ENCODE measurements at places on chromosomes 7 and 10.
A peak's percentile ranks its signal among the peaks of the same experiment; 100 is the strongest.

- no peak for DNase-seq
Observed at GRCh38 chr7:10908600-10908999, 65.1 kb upstream of the PHF14 start.

- DNase-seq: no peak
Observed at GRCh38 chr10:5892007-5892406, 2.0 kb downstream of the FBH1 start.

DNA sequence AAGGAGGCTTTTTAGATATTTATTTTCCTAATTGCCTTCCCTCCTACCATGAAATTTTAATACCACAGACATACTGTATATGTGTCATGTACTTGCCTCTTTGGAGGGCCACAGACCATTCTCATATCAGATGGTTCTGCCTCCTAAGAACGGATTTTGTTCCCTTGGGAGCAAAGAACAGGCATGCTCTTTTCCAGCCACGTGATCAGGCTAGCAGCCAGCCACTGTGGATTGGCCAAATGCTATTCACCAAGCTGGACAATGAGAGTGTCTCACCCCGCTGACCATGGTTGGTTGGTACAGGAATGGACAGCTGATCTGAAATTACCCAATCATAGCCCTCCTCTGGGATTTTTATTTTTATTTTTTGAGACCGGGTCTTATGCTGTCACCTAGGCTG is 21.5 kb upstream of the CRHR2 start:
- no peak for DNase-seq

DNA sequence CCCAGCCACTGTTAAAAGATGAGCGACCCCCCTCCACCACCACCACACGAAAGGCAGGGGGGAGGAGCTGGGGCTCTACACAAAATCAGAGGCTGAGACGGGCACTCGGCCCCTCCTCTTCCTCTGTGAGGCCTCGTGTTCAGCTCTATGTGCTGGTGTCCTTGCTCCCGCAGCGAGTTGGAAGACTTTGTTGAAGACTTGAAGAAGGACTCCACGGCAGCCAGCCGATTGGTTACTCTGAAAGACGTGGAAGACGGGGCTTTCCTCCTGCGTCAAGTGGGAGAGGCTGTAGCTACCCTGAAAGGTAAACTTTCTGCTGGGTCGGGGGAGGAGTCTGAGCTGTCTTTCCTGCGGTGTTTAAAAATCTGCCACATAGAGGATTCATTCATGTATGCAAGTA is 203.7 kb downstream of the ARHGAP21 start:
- DNase-seq: no peak

DNA sequence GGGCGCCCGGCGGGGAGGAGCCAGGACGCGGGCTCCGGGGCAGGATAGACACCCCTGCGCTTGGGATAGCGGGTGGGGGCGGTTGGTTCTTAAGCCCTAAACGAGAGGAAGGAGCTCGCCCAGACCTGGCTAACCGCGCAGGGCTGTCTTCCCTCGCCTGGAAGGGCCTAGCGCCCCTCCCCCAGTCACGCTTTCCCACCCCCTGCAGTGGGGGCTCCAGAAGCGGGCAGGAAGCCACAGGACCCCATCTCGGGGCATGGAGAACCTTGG is 6.5 kb downstream of the SHH start:
- DNase-seq: no peak

DNA sequence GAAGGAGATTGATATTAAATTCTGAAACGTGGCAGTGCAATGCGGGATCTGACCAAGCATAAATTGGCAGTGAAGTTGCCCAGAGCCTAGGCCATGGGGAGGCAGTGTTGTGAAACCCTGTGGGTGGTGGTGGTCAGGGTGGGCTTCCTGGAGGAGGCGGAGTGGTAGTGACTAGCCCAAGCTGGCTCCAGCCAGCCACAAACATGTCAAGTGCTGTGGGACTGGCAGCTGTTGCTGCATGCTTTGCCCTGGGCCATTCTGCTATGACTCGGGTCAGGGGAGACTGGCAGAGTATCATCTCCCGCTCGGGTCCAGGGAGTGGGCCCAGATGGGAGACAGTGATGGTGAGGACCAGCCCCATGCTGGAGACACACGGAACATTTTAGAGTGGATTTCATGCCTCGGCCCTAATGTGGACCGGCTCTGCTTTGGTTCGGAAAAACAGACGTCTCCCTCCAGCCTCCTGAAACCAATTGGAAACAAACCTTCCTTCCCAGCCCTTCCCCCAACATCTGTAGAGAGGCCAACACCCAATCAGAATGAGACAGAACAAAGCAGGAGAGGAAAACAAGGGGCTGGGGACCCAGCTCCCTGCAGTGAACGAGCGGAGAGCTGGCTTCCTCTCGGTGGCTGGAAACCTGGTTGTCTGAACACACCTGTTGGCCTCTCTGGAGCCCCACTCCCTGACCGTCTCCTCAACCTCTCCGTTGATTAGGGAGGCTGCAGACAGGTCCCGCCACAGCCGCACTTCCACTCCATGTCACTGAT is 58.2 kb downstream of the TMEM270 start:
- DNase-seq: no peak

DNA sequence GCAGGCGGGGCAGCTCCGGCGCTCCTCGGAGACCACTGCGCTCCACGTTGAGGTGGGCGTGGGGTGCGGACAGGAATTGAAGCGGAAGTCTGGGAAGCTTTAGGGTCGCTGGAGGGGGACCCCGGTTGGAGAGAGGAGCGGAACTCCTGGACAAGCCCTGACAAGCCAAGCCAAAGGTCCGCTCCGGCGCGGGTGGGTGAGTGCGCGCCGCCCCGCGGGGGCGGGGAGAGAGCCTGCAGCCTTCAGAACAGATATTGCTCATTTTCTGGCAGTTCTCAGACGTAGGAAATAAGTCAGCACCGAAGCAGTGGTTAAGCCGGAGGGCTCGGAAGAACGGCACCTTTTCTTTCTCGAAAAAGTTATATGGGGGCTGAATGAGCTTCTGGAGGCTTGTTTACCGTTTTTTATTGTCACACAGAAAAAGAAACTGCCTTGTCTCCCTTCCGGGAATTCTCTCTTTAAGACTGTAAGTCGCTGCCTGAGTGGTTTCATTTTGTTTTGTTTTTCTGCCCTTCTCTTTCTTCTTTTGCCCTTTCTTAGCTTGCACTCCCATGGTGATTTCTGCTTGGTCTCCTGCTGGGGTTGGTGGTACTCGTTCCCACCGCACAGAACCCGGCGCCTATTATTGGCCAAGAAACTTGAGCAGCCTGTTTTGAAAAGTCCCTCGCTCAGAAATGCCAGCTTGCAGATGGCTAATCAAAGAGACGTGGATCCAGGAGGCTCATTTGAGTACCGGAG is 732 bp downstream of the FAS start:
- DNase-seq: peak; percentile 51

GRCh38 chr10:23156447-23157150 is 35.5 kb upstream of the PTF1A start:
- DNase-seq: no peak

DNA sequence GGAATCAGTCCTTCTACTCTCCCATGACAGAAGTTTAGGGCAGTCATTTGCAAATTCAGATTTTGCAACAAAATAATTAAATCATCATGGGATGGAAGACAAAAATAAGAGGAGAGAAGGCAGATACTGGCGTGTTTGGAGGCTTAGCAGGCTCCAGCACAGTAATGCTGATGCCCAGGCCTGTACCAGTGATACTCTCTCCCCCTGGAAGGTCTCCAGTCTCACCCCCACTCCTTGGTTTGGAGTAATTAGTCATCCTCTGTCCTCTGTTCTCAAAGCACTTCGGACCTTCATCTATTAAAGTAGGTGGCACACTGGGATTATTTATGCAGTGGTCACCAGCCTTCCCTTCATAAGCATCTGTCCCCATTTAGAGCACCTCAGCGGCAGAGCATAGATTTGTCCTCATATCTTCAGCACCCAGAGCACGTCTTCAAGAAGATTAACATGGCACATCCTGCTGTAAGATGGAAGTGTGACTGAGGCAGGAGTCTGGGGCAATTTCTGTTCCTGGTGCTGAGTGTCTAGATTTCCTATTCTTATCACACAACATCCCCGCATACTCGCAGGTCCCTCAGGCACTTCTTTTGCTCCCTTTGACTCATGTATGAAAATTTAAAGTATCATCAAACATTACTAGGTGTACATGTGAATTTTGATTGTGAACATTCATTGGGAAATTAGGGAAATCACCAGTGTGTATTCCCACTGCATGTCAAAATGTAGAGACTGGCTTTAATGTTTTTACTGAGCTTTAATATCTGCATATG is 31.3 kb upstream of the TRIL start:
- DNase-seq: no peak

- peak; percentile 95 for DNase-seq
Observed at GRCh38 chr7:596819-597182, 77.2 kb upstream of the PDGFA start.

GRCh38 chr7:156162451-156162850 is 350.2 kb upstream of the SHH start:
- DNase-seq: no peak

DNA sequence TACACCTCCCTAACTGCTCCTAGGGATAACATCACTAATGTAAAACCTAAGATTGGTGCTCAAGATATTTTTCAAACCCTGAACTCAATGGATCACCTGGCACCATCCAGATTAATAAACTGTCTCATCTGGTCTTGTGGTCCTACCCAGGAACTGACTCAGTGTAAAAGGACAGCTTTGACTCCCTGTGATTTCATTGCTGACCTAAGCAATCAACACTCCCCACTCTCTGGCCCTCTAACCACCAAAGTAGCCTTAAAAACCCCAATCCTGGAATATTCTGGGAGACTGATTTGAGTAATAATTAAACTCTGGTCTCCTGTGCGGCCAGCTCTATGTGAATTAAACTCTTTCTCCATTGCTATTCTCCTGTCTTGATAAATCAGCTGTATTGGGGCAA is 6.2 kb upstream of the USP54 start:
- DNase-seq: no peak

- DNase-seq: no peak
Observed at GRCh38 chr7:54989453-54990225, 29.2 kb upstream of the EGFR start.

- DNase-seq: no peak
Observed at GRCh38 chr7:91182819-91183764, 81.1 kb upstream of the FZD1 start.

GRCh38 chr7:126119981-126120380 is 1132.8 kb downstream of the GRM8 start:
- DNase-seq: no peak

DNA sequence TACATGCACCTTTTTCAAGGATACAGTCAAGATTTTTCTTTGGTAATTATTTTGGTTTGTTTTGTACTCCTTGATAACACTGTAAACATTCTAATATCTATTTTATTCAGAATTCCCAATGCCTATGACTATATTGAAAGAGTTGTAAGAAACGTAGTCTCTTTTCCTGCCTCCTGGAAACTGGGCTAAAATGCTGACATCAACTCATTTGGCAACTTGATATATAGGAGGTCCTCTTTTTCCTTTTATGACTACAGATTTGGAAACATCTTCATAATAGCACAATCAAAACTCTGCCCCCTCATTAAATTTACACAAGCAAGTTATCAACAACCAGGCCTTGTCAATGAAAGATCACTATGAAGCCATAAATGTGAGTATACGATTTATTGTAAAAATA is 422.3 kb upstream of the PCDH15 start:
- no peak for DNase-seq

DNA sequence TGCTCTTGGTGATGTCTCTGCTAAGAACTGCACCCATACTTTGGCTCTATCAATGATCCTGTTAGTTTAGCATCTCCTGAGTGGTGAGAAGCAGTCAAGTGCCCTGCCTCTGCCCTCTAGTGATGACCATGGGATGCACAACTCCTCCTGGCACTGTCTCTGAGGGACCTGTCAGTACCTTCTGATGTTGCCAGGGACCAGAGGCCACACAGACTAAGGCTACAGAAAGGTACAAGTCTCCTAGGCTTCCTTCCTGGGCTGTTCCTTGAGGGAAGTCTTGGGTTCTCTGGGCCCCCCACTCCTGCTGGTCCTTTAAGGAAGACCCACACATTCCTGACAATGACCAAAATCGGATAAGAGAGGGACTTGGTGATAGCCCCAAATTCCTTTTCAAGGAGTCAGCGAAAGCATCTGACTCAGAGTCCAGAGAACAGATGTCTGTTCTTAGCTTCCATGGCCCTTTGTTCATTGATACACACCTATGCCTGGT is 15.3 kb downstream of the NKX2-3 start:
- no peak for DNase-seq

GRCh38 chr7:28618383-28618782 is 206.1 kb downstream of the CREB5 start:
- no peak for DNase-seq

- DNase-seq: no peak
Observed at GRCh38 chr10:6780008-6780677, 200.1 kb upstream of the PRKCQ start.

DNA sequence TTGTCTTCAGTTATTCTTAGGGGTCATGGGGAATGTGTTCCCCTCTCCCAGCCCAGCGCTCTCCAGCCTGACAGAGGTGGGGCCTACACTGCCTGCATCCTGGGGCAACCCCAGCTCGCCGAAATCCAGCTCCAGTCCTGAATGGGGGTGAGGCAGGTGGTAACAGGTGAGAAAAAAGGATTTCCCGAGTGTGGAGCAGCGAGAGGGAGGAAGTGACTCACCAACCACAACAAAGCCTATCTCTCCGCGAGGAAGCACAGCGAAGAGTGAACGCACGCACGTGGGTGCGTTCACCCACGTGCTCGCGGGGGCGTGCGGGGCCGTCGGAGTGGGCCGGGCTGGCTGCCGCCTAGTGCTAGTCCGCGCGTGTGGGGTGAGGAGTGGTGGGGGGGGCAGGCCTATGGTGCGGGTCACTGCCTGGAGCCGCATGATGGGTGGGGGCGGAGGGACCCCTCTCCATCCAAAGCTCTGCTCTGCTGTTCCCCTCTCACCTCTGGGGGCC is 855 bp upstream of the PALD1 start:
- DNase-seq: no peak

- no peak for DNase-seq
Observed at GRCh38 chr10:84008878-84009277, 130.4 kb upstream of the GHITM start.

- no peak for DNase-seq
Observed at GRCh38 chr7:106038916-106039315, 73.2 kb downstream of the SYPL1 start.

GRCh38 chr10:75012471-75012870 is 99.0 kb upstream of the SAMD8 start:
- DNase-seq: no peak

- DNase-seq: no peak
Observed at GRCh38 chr7:53835301-53835700, 706.9 kb upstream of the VSTM2A start.

- DNase-seq: peak; percentile 75
Observed at GRCh38 chr10:45470098-45471012, 96.3 kb downstream of the ALOX5 start.
